ENCODE measurements at places on chromosomes 11 and 22. TPM values are rescaled to one million over a fixed set of nuclear protein-coding genes. Genes with fewer than 3 reads are reported as not detected.

Gene RTN4RL2
- 0.31 TPM for total RNA-seq

Gene ROBO4
- total RNA-seq = 5.8 TPM

Gene CCDC81
- not detected for total RNA-seq

Gene OR8D1
- total RNA-seq = not detected

Gene GPR83
- 0.16 TPM for total RNA-seq

Gene BRSK2
- 0.23 TPM for total RNA-seq

Gene CPT1B
- total RNA-seq = 2.2 TPM

Gene FOLR3
- total RNA-seq = 19.8 TPM

Gene RFPL2
- not detected for total RNA-seq

Gene SAA4
- total RNA-seq = not detected

Gene C11orf52
- not detected for total RNA-seq

Gene RIMBP3C
- total RNA-seq = not detected

Gene ABCC8
- not detected for total RNA-seq

Gene PLEKHB1
- total RNA-seq = not detected

Gene TAF1D
- total RNA-seq = 103 TPM

Gene CD6
- 0.86 TPM for total RNA-seq

Gene HORMAD2
- not detected for total RNA-seq

Gene FADS3
- 130 TPM for total RNA-seq

Gene TRPC6
- total RNA-seq = 0.23 TPM

Gene SCO2
- total RNA-seq = 2.9 TPM

Gene OR52I2
- not detected for total RNA-seq

Gene ZNF280B
- total RNA-seq = 0.38 TPM

Gene MYEOV
- total RNA-seq = not detected

Gene CALCA
- total RNA-seq = not detected

Gene SYT9
- not detected for total RNA-seq

Gene OR2D2
- total RNA-seq = not detected

Gene KCNK7
- 0.23 TPM for total RNA-seq

Gene OR1S2
- total RNA-seq = not detected

Gene SMIM38
- not detected for total RNA-seq

Gene SCARF2
- total RNA-seq = 3.1 TPM

Gene CREB3L1
- total RNA-seq = 0.31 TPM

Gene CYB5R2
- total RNA-seq = 39.8 TPM

Gene ART1
- not detected for total RNA-seq

Gene MYOD1
- not detected for total RNA-seq

Gene NOX4
- total RNA-seq = 0.15 TPM

Measured in hair follicular keratinocyte (primary cell).